ENCODE measurements at places on chromosomes 5 and 9. TPM values are rescaled to one million over a fixed set of nuclear protein-coding genes. Genes with fewer than 3 reads are reported as not detected.

DNA sequence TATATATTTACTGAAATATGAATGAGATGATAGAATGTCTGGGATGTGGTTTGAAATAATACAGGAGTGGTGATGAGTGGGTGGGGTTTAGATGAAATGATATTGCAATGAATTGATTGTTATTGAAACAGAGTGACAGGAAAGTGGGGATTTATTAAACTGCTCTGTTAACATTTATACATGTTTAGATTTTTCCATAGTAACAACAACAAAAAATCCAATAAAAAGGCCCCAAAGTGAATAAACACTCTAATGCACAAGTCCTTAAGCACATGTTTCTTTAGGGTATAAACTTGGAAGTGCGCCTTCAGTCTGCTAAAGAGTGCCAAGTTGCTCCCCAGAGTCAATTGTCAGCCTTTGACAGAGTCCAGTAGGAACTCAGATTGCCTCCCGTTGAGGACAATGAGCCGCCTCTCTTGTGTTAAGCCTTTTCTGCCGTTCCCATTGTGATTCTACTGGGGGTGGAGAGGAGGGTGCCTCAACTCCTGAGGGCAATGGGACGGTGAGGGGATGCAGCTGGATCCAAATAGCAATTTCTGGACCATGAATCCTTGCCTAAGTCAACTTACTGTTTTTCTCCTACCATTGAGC lies 112.3 kb downstream of the SLC28A3 start:
- no peak for DNase-seq

DNA sequence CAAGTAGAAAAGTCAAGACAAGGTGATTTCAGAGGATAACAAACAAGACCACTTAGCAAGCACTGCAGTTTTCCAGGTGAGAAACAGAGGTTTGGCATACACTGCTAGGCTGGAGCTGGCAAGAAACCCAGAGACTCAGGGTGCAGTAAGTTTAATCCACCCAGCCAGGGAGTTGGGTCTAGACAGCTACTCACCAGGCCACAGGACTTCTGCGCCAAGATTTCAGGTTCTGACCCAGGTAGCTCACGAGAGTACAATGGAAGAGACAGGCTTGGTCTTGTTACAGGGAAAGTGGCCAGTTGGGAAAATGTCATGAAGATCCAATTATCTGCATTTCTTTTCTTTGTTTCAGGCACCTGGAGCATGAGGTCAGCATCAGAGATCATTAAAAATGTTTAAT lies 9.8 kb downstream of the SMIM23 start:
- DNase-seq = no peak

- DNase-seq = peak; percentile 26
Observed at GRCh38 chr5:149203921-149204441, 62.7 kb downstream of the ABLIM3 start.

DNA sequence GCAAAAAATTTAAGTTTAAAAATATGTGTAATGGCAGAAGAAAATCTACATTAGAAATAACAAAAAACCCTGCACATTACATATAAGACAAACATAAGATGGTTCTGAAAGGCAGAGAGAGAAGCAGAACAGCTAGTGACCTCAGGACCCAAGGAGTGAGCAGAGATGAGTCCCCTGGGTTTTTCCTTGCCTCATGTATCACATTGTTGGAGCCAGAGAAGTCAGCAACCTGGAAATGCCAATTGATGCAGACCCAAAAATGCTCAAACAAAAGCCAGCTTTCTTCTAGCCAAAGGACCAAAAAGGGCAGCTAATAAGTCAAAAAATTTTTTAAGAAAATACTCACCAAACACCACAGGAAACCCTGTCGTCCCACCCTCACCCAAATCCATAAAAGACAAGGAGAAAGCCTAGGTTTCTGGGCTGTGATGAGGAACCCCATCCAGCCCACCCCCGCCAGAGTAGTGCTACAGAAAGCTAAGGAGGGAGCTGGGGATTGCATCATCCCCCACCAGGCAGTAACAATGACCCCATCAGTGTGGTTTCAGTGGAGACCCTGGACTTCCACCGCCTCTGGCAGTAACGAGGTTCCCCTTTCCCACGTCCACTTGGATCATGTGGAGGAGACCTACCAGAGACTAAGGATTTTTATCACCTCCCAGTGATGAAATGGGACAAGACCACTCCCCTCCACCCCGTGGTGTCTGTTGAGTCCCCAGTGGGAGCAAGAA lies 17.6 kb downstream of the DENND1A start:
- no peak for DNase-seq

DNA sequence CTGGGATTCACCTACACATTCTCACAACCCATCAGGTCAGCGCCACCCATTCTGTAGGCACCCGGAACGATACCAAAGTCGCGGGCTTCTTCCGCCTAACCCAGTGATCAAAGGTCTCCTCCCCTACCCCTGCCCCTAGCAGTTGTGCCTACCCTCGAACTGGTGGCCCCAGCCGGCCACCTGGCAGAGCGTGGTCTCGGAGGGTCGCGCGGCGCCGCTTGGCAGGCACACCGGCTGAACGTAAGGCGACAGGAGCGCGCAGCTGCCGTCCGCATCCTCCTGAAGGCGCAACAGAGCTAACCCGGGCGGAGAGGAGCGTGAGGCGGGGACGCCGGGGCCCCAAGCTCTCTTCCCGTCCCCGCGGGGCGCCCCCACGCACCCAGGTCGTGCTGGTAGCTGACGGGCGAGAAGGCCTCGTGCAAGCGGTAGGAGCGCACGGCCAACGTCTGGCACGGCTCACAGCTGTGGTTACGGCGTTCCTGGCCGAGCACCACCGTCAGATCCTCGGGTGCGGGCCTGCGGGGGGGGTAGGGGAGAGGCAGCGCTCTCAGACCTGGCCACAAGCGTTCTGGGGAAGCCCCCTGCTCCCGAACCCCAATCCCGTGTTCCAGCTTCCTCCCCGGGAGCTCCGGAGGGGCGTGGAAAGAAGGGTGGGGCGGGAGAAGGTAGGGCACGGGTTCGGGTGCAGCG lies 2.8 kb upstream of the PFN3 start:
- peak; percentile 62 for DNase-seq

GRCh38 chr9:129750013-129750638 lies 2.7 kb downstream of the PTGES start:
- peak; percentile 50 for DNase-seq

GRCh38 chr5:169875091-169875728 lies 105.1 kb downstream of the INSYN2B start:
- no peak for DNase-seq

- no peak for DNase-seq
Observed at GRCh38 chr9:2285416-2286332, 270.5 kb downstream of the SMARCA2 start.

DNA sequence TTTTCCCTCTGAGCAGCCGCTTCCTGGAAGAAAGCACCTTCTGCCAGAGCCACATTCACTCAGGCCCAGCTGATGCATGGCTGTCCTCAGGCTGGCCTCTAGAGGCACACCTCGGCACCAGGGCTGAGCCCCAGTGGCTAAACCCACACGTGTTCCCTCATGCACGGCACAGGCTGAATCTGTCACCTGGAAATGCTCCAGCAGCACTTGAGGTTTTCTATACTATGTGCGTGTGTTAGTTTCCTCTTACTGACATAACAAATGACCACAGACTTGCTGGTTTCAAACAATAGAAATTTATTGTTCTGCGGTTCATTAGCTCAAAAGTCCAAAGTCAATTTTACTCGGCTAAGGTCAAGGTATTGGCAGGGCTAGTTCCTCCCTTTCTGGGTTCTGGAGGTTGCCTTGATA lies 141.4 kb downstream of the LRRC70 start:
- no peak for DNase-seq

- no peak for DNase-seq
Observed at GRCh38 chr5:54357408-54358058, 47.2 kb upstream of the ARL15 start.

DNA sequence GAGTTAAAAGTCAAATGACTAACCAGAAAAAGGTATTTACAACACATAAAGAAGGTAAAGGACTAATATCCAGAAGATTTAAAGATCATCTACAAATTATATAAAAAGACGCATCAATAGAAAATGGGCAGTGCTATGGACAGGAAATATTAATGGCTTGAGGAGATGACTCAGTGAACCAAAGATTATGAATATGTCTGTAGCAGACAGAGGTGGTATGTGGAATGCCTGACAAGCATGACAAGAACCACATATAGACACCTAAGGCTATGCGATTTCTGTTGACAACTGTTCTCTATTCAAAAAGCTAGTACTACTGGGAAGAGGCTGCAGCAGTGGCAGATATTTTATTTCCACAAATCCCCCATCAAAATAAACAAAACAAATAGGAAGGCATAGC lies 177.0 kb upstream of the SH3GL2 start:
- peak; percentile 1 for DNase-seq

DNA sequence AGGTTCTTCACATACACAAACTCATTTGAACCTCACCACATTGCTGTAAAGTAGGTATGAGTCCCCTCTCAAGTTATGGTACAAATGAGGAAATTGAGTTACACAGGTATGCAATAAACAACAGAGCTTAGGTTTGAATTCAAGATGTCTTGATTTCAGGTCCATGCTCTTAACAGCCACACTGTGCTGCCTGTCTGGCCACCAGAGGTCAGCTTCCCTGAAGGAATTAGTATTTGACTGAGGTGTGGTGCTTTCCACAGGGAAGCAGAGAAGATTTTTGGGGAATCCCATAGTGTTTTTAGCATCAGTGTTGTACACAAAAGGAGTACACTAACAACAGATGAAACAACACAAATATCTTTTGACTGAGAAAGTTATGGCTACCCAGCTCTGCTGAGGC lies 94.4 kb upstream of the ITGA1 start:
- DNase-seq = peak; percentile 14

DNA sequence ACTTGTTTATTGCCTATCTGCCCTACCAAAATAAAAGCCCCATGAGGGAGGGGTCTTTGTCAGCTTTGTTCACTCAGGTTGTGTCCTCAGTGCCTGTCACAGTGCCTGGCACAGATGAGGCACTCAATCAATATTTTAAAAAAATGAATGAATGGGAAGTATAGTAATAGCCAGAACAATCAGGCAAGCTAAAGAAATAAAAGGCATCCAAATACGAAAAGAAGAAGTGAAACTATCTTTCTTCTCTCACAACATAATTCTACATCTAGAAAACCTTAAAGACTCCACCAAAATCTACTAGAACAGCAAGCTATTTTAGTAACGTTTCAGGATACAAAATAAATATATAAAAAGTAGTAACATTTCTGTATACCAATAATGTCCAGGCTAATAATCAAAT lies 37.8 kb upstream of the C5orf63 start:
- DNase-seq = no peak

DNA sequence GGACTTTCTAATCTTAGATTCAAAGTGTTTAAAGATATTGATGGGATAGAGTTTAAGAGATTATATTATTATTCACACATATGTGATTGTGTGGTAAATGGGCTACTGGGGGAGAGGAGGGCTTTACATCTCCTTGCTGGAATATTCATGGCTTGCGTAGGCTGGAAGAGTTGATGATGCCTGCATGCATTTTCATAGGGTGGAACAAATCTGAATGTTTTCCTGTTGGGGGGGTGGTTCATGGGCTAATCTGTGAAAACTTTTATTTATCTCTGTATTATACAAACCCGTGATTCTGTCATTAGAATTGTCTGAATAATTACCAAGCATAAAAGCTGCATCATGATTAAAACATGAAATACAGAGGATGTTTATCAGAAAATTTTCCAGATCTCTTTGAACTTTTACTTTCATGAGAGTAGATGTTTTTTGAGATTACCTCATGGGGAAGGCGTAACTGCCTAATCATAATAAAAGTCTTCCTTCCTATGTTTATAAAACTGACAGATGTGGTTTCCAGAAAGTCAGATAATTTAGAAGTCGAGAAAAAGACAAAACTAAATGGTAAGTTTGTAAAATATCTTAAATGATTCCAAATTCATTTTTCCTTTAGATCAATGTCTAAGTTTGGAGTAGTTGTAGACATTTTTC lies 1185.4 kb upstream of the SEMA6A start:
- DNase-seq = no peak

DNA sequence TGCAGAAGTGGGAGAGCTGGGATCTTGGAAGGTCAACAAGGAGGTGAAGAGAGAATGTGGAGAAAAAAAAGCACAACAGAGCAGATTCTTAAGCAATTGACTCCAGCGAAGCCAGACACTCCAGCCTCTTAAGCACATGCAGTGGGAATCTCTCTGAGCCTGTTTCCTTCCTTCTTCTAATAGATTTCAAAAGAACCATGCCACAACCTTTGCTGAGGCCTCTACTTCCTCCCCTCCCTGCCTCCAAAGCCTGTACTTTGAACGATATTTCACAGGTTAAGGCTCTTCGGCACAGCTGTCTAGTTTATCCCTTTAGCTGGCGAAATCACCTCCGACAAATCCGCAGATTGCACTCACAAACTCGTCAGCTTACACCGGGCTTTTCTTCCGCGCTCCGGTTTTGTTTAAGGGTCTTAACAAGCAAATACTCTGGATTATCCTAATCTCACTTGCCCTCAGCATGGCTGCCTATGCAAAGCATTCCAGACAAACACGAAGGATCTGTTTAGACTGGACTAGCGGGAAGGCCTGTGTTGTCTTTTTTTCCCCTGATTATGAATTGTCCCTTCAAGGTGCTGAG lies 211.6 kb upstream of the PANK3 start:
- no peak for DNase-seq

- DNase-seq = no peak
Observed at GRCh38 chr5:139481122-139481533, 1.4 kb downstream of the STING1 start.

DNA sequence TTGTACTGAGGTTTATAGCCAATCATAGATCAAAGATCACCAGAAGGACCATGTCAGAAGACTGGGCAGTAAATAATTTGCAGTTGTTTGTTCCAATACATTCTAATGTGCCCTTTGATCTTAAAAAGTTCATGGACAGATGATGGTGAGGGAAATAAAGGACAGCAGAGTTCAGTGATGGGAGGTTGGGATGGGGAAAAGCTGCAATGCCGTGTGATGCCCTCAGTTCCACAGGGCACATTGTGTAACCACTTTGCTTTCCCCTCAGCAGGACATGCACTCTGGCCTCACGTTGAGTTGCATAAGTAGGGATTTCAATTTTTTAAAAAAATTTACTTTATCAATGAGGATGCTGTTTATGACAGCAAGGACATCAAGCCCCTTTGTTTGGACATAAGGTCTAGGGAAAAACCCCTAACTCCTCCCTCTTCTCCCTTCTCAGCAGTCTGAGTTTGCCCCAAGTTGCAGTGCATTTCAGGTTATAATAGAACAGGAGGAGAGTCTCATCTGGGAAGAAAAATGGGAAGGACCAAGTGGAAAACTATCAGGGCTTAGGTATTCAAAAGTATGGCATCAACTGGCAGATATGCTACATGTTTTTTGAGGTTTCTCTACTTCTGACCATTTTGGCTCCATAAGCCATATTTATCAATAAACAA lies 83.1 kb upstream of the TMED7 start:
- no peak for DNase-seq

- DNase-seq = peak; percentile 91
Observed at GRCh38 chr5:127934791-127935256, 148.7 kb upstream of the SLC12A2 start.

- no peak for DNase-seq
Observed at GRCh38 chr5:87137283-87137682, 130.4 kb upstream of the RASA1 start.

GRCh38 chr9:2082772-2083171 lies 67.6 kb downstream of the SMARCA2 start:
- DNase-seq = no peak

GFI1B gene
- not detected for total RNA-seq

PRDM9 gene
- not detected for total RNA-seq

RPL12 gene
- 2,254 TPM for total RNA-seq

DPYSL3 gene
- total RNA-seq = 141 TPM

MYORG gene
- 0.86 TPM for total RNA-seq

PDCD1LG2 gene
- 6.9 TPM for total RNA-seq

WWC1 gene
- 18.9 TPM for total RNA-seq

PCDHGC5 gene
- 0.06 TPM for total RNA-seq

RASEF gene
- total RNA-seq = 7.4 TPM

PLPPR1 gene
- total RNA-seq = not detected

CCDC152 gene
- 7.2 TPM for total RNA-seq

TIFAB gene
- not detected for total RNA-seq

All from Daoy (cell line).